ENCODE measurements at places on chromosomes 7 and 10.

DNA sequence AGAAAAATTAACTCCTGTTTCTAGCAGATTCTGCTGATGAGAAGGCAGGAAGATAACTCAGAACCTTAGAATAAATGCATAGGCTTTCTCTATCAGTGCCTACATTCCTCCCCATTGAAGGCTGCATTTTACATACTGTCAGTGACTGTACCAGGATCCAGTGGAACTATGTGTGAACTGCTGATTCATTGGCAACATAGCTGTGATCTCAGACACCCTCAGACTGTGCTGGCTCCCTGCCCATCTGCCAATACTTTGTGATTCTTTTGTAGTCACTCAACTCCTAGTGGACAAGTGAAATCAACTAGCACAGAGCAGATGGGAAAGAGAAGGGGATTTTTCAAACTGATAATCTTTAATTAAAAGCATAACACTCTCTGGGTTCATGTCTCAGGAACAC, 375.8 kb downstream of the MDFIC start:
- no peak for DNase-seq

DNA sequence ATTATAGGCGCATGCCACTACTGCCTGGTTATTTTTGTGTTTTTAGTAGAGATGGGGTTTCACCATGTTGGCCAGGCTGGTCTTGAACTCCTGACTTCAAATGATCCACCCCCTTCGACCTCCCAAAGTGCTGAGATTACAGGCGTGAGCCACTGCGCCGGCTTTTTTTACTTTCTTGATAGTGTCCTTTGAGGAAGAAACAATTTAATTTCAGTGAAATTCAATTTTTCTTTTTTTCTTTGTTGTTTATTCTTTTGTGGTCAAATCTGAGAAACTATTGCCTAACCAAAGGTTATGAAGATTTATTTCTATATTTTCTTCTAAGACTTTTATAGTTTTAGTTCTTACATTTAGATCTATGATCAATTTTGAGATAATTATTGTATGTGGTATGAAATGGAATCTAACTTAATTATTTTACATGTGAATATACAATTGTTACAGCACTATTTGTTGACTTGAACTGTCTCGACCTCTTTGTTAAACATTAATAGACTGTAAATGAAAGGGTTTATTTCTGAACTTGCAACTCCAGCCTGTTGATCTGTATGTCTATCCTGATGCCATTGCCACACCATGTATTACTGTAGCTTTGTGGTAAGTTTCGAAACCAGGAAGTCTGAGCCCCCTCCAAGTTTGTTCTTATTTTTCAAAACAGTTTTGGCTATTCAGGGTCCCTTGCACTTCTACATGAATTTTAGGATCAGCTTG, 19.8 kb upstream of the RASSF4 start:
- DNase-seq, result no peak

GRCh38 chr7:16460789-16461493, 4.6 kb downstream of the SOSTDC1 start:
- DNase-seq, result no peak

DNA sequence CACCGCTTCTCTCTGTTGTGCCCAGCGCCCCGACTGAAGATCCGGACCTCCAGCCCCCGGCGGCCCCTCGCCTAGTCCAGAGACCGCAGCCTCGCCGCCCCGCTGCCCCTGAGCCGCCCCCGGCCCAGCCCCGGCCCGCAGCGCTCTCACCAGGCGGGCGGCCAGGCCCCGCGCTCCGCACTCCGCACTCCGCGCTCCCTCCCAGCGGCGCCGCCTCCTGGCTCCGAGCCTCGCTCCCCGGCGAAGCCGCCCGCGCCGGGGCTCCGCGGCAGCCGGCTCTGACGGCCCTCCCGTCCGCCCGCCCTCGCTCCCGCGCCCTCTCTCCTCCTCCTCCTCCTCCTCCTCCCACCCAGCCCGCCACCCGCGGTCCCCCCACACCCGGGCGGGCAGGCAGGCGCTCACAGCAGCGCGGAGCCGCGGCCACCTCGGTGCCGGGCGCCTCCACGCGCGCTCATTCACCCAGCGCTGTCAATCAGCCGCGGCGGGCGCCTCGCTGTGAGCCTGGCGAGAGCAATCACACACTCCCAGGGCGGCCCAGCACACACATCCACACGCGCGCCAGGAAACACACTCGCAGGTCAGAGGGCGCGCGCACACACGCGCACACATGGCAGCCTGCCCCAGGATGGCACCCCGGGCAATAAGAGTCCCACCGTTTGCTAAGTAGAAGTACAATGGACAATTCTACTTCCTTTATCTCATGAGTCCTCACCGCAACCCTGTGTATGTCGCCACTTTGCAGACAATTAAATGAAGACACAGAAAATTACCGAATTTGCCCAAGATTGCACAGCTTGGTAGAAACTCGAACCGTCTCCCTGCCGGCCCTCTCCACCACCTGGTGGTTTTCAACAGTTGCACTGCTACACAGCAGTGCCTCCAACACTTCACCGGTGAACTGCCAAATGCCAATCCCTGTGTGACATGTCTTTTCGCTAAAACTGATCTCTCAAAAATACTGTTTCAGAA, at the start of gene PRRT4:
Gene PRRT4 (minus strand): TSS at position 280 of the 969 bp plus-strand sequence.
- peak; percentile 62 for DNase-seq

DNA sequence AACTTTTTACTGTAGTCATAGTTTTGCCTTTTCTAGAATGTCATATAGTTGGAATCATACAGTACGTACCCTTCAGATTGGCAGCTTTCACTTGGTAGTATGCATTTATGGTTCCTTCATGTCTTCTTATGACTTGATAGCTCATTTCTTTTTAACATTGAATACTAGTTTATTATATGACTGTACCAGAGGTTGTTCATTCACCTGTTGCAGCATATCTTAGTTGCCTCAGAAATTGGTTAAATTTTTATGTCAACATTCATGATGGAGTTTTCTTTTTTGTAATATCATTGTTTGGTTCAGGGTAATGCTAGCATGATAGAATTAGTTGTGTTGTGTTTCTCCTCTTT, 94.8 kb upstream of the CDK13 start:
- no peak for DNase-seq

DNA sequence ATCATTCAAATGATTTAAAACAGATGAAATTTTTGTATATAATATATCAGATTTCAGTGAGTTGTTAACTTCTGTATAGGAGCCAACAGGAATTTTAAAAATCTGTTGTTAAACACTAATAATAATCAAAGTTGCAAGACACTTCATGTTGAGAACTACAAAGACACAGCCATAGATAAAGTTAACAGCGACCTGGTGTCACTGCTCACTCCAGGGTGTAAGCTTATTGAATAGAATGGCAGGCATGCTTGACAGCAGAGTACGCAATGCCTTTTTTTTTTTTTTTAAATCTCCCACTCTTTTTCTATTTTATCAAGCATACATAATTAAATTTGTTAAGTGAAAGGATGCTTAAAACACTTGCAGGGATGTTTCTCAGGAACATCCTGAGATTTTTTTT, 32.0 kb downstream of the PCDH15 start:
- DNase-seq, result no peak

DNA sequence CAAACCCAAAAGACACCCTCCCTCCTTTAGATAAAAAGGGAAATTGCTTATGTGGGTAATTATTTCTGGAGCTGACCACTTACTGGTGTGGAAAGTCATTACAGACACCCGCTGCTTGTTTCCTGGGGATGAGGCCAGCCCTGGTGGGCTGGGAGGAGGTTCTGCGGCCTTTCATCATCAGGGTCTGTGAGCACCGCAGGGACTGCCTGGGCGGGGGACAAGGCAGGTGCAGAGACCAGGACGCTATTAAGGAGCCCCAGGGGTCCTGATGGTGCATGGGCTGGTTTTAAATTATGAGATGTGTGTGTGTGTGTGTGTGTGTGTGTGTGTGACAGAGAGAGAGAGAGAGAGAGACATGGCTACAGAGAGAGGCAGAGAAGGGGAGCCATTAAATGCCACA, 171.2 kb downstream of the DNAJB6 start:
- DNase-seq, result no peak

DNA sequence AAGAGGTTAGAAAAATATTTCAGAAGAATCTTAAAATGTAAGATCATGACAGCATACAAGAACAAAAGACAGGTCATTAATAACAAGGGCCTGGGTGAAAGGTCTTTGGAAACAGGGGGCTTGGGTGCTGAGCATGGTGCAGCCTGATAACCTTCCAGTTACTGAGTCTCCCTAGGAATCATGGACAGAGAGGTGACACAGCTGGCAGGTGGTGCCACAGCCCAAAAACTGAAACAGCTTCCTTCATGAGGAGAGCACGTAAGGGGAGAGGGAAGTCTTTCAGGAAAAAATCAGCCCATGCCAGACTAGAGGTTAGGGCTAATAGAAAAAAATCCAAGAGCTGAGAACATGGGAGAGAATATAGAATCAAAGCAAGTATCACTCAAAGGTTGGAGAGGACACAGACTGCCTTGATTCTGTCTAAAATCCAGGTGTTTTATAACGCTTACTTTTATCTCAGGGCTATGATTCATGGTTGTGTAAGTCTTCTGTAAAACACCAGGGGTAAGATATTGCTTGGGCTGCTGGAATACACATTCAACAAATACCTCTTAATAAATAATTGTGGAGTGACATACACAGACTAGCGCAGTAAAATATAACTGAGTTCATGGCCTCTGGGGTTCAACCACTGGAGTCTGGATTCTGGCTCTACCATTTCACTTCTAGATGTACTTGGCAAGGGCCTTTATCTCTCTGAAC, 88.1 kb downstream of the SEMA3C start:
- DNase-seq, result no peak

DNA sequence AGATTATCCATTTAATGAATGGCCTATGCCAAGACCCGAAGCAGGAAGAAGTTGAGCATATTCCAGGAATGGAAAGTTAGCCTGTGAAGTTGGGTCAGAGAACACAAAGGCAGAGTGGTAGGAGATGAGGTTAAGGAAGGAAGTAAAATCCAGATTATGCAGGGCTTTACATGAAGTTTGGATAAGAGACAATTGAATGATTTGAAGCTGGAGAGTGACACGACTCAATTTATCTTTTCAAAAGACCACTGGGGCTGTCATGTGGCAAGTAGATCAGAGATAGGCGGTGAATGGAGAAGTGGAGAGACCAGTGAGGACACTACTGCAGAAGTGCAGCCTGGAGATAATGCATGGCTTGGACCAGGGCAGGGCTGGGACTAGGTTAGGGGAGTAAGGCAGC, 7.2 kb upstream of the CNOT4 start:
- no peak for DNase-seq

DNA sequence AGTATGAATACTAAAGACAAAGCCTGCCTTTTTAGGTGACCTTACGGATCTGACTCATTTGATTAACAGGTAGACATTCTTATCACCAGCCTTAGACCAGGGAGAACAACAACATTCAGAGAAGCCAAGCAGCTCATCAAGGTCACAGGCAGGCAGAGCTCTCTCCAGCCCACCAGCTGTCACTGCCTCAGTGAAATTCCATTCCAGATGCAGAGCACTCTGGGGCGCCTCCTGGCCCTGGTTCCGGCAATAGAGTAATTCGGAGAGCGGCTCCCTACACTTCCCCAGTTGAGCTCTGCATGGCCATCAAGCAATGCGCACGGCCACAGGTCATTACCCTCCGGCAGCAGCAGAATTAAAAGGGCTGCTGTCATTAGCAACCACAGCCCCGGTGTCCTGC, 164.7 kb downstream of the TCERG1L start:
- no peak for DNase-seq

GRCh38 chr10:124213471-124213870, 120.1 kb upstream of the CHST15 start:
- no peak for DNase-seq
